Activated CD8-positive, alpha-beta T cell treated with anti-CD3 and anti-CD28 coated beads for 36 hours (primary cell): ENCODE measurements at places on chromosomes 7 and 10. TPM values are rescaled to one million over a fixed set of nuclear protein-coding genes. Genes with fewer than 3 reads are reported as not detected.

RPA3 gene
- 188 TPM for total RNA-seq

SDK1 gene
- 0.25 TPM for total RNA-seq

SNX13 gene
- 24.1 TPM for total RNA-seq

PAPSS2 gene
- total RNA-seq, result 0.14 TPM

TRIM74 gene
- total RNA-seq, result not detected

METTL2B gene
- total RNA-seq, result 45.6 TPM

NEUROD6 gene
- total RNA-seq, result not detected

TCAF2 gene
- total RNA-seq, result 36.4 TPM

DGKB gene
- not detected for total RNA-seq

SPDYE2B gene
- not detected for total RNA-seq

ADAM12 gene
- total RNA-seq, result 1.3 TPM
